ENCODE measurements at places on chromosomes 12 and 14.

DNA sequence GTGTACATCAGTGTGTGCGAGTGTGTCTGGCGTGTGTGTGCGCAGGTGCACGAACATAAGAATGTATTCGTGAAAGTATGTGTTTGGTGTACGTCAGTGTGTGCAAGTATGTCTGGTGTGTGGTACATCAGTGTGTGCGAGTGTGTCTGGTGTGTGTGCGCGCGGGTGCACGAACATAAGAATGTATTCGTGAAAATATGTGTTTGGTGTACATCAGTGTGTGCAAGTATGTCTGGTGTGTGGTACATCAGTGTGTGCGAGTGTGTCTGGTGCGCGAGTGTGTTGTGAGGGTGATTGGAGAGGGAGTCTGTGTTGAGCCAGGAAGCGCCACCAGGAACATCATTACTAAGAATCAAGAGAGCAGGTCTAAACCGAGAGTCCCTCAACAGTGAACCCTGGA lies 143.8 kb downstream of the BCL11B start:
- DNase-seq: no peak

DNA sequence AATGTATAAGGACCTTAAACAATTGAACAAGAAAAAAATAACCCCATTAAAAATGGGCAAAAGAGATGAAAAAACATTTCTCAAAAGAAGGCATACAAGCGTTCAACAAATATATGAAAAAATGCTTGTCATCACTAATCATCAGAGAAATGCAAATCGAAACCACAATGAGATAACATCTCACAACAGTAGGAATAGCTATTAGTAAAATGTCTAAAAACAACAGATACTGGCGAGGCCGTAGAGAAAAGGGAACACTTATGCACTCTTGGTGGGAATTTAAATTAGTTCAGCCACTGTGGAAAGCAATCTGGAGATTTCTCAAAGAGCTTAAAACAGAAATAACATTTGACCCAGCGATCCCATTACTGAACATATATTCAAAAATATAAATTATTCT lies 769.8 kb upstream of the MGAT4C start:
- no peak for DNase-seq

GRCh38 chr12:113665457-113665856 lies 193.8 kb upstream of the LHX5 start:
- DNase-seq: no peak

GRCh38 chr14:91227183-91227628 lies 17.3 kb downstream of the GPR68 start:
- DNase-seq: no peak

DNA sequence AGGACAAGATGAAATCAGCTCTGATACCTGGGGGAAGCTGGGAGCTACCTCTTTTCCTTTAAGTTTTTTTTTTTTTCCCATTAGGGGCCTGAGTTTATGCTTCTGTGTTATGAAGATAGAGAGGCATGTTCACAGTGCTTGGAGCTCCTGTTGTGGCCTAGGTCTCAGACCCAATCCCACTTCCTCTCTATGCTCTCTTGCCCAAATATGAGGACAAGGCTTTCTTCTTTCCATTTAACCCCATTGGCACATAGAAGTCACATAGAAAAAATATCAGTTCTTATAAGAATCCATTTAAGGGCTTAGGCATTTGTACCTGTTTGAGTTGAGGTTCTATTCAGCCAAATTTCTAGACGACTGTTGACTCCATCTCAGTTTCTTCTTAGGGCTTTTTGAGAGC lies 12.6 kb downstream of the MRPS35 start:
- no peak for DNase-seq

GRCh38 chr14:37061697-37062096 lies 110.7 kb downstream of the SLC25A21 start:
- no peak for DNase-seq

GRCh38 chr14:24958271-24958670 lies 91.7 kb downstream of the STXBP6 start:
- no peak for DNase-seq

DNA sequence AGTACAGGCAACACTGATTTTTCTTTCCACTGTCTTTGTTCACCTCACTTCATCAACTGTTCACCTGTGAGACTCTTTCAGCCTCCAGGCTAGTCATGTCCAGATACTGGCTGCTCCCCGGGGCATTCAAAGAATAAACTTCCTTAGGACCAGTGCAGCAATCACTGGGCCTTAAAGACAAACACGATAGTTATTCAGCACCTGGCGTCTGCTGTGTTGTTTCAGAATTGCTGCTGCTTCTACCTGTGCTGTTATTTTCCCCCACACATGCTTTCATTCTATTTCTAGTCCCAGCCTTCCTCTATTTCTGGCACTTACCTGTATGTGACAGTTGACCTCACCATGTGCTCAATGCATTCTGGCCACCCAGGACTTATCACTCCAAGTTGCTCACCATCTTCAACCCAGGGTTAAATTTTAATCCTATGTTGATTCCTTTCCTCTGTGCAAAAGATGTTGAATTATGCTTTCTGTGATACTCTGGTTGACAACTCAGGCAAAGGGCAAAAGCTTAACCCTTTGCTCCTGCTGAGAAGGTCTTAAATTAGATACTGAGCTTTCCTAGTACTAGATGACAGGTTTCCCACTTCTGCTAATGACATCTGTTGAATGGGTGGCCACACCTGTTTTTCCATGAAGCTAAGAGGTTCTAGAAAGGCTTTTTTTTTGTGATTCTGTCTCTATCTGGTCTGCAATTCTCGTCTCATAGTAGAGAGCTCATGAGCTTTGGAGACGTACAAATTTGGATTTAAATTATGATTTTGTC lies 41.4 kb downstream of the PTPRQ start:
- DNase-seq: no peak

GRCh38 chr12:124160097-124160756 lies 134.7 kb upstream of the RFLNA start:
- no peak for DNase-seq

Data from T1000 (cell line).